IPS DF 19.7 (cell line): ENCODE measurements at places on chromosomes 6 and 20.

- no peak for DNase-seq
Measured at GRCh38 chr6:22631091-22631490, 61.7 kb downstream of the HDGFL1 start.

GRCh38 chr20:36462440-36463211, 78.7 kb upstream of the MYL9 start:
- DNase-seq = no peak

DNA sequence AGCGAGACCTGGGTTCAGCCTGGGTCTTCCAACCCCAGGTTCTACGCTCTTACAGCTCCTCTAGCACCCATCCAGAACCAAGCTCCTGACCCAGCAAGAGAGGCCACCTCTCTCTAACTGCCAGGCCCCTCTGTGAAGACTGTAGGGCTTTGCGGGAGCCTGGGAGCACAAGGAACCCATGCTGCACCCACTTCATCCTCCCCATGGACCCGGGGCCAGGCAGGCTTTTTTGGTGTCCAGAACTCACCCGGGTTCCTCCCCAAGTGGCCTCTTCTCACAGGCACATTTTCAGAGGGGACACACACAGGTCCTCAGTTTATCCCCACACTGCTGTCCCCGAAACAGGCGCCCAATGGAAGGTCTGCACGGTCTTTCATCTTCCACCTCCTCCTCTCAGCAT, 145.9 kb downstream of the SYNDIG1 start:
- no peak for DNase-seq

DNA sequence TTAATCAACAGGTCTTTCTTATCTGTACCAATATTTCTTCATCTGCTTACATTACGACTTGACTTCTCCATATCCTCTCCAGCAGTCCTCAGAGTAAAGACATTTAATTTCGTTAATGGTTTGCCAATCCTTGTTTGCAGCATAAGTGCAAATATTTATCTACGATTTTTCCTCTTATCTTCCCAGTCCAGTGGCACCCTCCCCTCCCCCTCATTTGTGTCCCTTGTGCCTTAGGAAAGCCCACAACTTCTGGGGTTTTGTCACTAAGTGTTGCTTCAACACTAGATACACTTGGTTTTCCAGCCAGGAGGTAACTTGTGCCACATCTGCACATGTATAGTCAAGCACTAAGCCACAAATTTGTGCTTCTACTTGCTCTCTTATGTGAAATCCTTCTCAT, 327.2 kb downstream of the CBLN4 start:
- DNase-seq = no peak

- DNase-seq = no peak
Measured at GRCh38 chr20:46088409-46089166, 1.2 kb downstream of the NCOA5 start.
